ENCODE measurements at places on chromosomes 5 and 9.
A peak's percentile ranks its signal among the peaks of the same experiment; 100 is the strongest.

GRCh38 chr5:53424686-53425615 is 55.5 kb upstream of the FST start:
- no peak for DNase-seq

DNA sequence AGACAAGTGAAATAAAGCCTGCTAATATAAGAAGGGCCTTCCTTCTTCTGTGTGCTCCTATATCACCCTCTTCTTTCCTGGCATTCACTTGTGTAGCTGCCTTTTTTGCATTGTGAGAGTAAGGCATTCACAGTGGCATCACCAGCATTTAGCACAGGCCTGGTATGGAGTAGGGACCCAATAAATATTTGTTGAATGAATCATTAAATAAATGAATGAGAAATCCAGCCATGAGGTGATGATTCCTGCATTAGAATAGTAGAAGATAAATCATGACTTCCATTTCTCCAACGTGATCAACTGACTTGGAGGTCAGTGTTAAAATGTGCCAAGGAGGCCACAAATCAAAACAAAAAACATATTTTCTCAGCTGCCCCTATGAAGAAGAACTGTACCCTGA is 3.9 kb downstream of the PLPPR1 start:
- DNase-seq, result no peak

- DNase-seq, result no peak
Measured at GRCh38 chr5:177364159-177364962, 6.6 kb downstream of the RGS14 start.

GRCh38 chr5:55159763-55160492 is at the start of gene GPX8:
TSS of gene GPX8 (plus strand) at chr5:55160171. CDS start at chr5:55160193, 22 bp downstream.
- DNase-seq, result peak; percentile 50
